Activated T-helper 2 cell treated with anti-CD3 and anti-CD28 coated beads, Interferon-gamma antibody, Interleukin-2, Interleukin-4, amounts not matched to agents 10 μg/mL and 5 μg/mL and 100 μg/mL, durations not matched to agents 14 hours and 24 hours and 36 hours (primary cell): ENCODE measurements at places on chromosomes 3 and 15.
A peak's percentile ranks its signal among the peaks of the same experiment; 100 is the strongest.

DNA sequence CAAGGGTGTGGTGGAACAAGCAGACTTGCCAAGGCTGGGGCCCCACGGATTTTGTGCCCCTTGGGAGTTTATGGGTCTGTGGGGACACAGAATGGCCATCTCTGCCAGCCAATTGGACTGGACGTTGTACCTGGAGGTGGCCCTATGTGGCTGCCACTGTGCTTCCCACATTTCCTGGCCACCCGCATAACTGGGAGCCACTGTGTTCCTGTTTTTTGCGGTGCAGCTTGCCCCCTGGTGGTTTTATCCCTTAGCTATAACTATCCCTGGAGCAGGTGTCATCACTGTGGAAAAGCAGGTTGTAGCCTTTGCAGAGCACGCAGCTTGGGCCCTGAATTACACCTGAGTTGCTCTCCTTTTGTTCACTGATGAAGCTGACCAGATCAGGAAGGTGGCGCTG is 306.3 kb downstream of the ZPLD1 start:
- no peak overlapping the region for H3K27ac ChIP-seq
- H3K36me3 ChIP-seq: no peaks in the 10 kb centered on the region
- DNase-seq: no peak
- H3K4me1 ChIP-seq: no peaks in the 10 kb centered on the region

DNA sequence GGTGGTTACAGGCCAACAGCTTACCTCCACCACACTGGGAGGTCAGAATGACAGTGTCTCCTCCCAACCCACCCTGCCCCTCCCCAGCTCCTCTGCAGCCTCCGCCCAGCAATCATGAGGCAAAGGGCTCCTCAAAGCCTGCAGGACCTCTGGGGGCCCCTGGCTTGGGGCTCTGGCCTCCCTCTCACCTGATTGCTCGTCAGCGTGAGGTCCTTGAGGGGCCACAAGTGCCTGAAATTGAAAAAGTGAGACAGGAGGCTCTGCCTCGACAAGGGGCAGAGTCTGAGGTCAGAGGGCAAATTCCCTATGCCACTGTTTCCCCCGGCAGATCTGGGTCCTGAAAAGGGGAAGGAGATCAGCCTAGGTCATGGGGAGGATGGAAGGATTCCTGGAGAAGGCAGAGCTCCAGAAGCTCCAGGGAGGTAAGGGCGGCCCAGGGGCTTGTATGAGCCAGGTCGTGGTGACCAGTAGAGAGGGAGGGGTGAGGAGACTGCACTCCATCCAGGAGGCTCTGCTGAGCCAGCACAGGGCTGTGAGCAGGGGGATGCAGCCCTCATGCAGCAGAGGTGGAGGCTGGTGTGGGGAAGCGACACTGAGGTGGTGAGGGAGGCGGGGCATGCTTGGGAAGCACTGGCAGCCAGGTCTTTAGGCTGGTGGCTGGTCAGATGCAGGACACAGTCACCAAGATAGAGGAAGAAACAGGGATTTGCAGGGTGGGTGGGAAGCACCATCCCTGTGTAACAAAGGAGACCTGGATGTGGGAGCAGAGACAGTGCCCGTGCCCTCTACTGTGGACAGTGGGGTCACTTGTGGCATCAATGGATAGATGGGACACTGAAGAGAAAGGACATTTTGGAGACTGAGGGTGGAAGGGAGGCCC is 20.1 kb downstream of the ALS2CL start:
- no peak for DNase-seq
- no peaks in the 10 kb centered on the region for H3K27me3 ChIP-seq
- H3K4me3 ChIP-seq: no peak overlapping the region

- H3K27me3 ChIP-seq: peaks cover 14% of the 10 kb centered on the region
- no peak overlapping the region for H3K4me3 ChIP-seq
- no peak for DNase-seq
- H3K4me1 ChIP-seq: peaks cover 11% of the 10 kb centered on the region
Observed at GRCh38 chr3:127637971-127638370, 9.0 kb downstream of the PODXL2 start.

DNA sequence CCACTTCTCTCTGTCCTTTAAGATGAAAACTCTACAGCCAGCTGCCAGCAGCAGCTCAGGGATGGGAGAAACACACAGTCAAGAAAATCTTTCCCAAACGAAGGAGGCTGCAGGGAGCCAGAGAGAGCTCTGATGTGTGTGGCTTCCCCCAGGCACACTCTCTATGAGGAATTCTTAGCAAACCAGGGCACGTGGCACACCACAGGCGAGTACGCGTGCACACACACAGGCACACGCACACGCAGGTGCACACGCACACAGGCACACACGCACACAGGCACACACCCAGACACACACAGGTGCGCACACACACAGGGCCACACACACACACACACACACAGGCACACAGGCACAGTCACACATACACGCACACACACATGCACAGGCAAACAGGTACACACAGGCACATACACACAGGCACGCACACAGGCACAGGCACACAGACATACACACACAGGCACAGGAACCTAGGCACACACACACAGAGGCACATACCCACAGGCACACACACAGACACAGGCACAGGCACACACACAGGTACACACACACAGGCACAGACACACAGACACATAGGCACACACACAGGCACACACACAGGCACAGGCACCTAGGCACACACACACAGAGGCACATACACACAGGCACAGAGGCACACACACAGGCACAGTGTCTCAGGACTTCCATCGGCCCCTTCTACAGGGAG is 91.5 kb upstream of the ATP2B2 start:
- DNase-seq: no peak
- H3K27me3 ChIP-seq: peaks cover 4% of the 10 kb centered on the region
- no peaks in the 10 kb centered on the region for H3K4me1 ChIP-seq
- no peak overlapping the region for H3K4me3 ChIP-seq
- no peak overlapping the region for H3K27ac ChIP-seq

DNA sequence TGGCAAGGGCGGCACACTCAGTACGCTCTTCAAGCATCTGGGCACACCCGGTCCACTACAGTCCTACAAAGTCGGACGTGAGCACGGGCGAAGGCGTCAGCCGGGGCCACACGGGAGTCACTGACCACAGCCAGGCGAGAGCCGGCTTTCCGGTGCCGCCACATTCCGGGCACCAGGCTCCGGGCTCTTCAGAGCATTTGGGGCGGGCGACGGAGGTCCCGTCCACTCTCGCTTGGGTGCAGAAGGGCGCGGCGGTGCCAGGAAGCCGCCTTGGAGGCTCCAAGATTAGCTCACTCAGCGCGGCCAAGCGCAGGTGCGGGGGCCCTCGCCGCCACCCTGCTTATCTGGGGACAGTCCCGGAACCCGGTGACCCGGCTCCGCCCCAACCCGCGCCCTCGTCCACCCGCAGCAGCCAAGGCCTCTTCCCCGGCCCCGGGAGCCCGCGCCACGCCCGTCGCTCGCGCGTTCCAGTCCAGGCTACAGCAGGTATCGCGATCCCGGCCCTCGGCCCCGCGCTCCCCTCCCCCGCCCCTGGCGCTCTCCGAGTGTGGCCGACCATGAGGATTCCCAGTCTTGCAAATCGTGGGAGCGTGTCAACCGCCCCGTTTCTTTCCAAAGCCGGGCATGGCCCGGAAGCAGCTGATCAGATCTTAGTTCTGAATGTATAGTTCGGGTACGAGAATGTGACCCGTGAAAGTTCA is at the start of gene ADPRH:
ADPRH (plus strand) TSS at position 127 of the 701 bp plus-strand sequence. CDS start 2,678 bp downstream, outside the sequence.
- peak within 1 kb of the TSS; percentile 85 for H3K27ac ChIP-seq
- no peaks in the 10 kb centered on the region for H3K36me3 ChIP-seq
- DNase-seq: peak; percentile 44
- peak within 1 kb of the TSS; percentile 84 for H3K4me3 ChIP-seq
- peaks cover 26% of the 10 kb centered on the region for H3K4me1 ChIP-seq

- no peaks in the 10 kb centered on the region for H3K4me1 ChIP-seq
- H3K27me3 ChIP-seq: peaks cover 2% of the 10 kb centered on the region
- H3K36me3 ChIP-seq: no peaks in the 10 kb centered on the region
- H3K4me3 ChIP-seq: no peak overlapping the region
Observed at GRCh38 chr3:36560685-36561084, 180.4 kb downstream of the STAC start.

DNA sequence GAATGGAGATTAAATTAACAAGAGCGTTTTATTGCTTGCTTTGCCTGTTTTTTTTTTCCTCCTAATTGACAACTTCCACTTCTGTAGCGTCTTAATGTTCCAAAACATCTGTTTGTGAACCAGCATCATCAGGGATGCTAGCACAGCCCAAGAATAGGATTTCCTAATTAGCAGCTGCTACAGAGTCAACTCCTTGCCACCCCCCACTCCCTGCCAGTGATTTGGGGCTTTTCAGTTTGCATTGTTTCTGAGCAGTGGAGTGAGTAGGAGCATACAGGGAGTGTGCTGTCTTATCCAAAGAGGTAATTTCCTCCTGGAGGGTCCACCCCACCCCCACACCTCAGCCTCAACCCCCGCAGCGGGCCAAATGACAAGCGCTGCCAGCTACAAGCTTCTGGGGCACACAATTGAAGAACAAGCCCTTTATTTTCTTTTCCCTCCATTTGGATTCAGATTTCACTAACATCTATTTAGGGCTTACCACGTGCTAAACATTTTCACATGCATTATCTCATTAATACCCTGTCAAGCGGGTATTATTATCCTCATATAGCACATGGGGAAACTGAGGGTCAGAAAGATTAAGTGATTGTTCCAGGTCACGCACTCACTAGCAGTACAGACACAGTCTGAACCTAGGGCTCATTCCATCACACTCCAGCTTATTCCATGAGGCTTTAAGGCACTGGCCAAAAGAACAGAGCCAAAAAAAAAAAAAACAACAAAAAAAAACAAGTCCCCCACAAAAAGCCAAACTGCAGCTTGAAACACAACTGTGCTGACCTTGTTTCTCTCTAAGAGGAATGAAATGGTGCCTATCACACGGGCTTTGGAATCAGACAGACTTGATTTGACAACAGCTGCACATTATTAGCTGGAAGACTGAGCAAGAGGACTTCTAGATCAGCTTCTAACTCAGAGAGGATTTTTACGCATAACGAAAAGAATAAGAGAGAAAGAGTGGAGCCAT is 16.4 kb downstream of the HEG1 start:
- no peak overlapping the region for H3K27ac ChIP-seq
- peaks cover 57% of the 10 kb centered on the region for H3K36me3 ChIP-seq
- peaks cover 21% of the 10 kb centered on the region for H3K4me1 ChIP-seq
- peaks cover 4% of the 10 kb centered on the region for H3K27me3 ChIP-seq
- H3K4me3 ChIP-seq: no peak overlapping the region

- no peaks in the 10 kb centered on the region for H3K36me3 ChIP-seq
- H3K4me3 ChIP-seq: no peak overlapping the region
- no peaks in the 10 kb centered on the region for H3K27me3 ChIP-seq
- no peaks in the 10 kb centered on the region for H3K4me1 ChIP-seq
- DNase-seq: no peak
- no peak overlapping the region for H3K27ac ChIP-seq
Observed at GRCh38 chr3:7171493-7171892, 310.6 kb downstream of the GRM7 start.

- DNase-seq: no peak
- no peak overlapping the region for H3K27ac ChIP-seq
- H3K27me3 ChIP-seq: peaks cover 1% of the 10 kb centered on the region
- no peak overlapping the region for H3K4me3 ChIP-seq
- H3K36me3 ChIP-seq: no peaks in the 10 kb centered on the region
Observed at GRCh38 chr3:127716384-127716783, 43.6 kb downstream of the ABTB1 start.
